Stimulated activated CD8-positive, alpha-beta memory T cell treated with anti-CD3 and anti-CD28 coated beads, Interleukin-4, amount 100 ng/mL, for 4 hours (primary cell): ENCODE measurements at places on chromosomes 4 and X.

- DNase-seq, result no peak
These were observed 1.1 kb downstream of the GAB1 start for GRCh38 chr4:143337600-143338287.

GRCh38 chr4:159946983-159947615 lies 844.2 kb downstream of the RAPGEF2 start:
- no peak for DNase-seq

DNA sequence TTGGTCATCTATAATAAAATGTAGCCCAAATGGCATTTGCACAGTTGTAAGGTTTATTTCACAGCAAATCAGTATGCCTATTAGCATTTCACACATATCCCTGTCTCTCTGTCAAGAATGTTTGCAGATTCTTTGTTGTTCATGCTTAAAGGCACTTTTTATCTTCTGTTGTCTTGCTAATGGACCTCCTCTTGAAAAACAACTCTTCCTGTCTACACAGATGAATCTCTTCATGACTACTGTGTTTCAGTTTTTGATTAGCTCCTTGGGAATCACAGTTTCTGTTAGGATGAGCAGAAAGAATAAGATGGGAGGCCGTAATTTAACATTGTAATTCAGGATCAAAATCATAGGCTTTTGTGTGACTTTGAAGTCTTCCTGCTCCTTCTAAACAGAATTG lies 35.5 kb upstream of the SLC4A4 start:
- no peak for DNase-seq

GRCh38 chrX:9471571-9471985 lies 6.7 kb downstream of the TBL1X start:
- DNase-seq, result no peak

- no peak for DNase-seq
These were observed 61.3 kb downstream of the MTHFD2L start for GRCh38 chr4:74219240-74219639.
